ENCODE measurements at places on chromosomes 5 and 9.
A peak's percentile ranks its signal among the peaks of the same experiment; 100 is the strongest.

- peak; percentile 24 for DNase-seq
These were observed 15.4 kb downstream of the CCL28 start for GRCh38 chr5:43396762-43397304.

GRCh38 chr9:21982861-21983560, 11.2 kb downstream of the CDKN2A start:
- no peak for DNase-seq

GRCh38 chr5:19626211-19626610, 361.8 kb downstream of the CDH18 start:
- no peak for DNase-seq

- peak; percentile 19 for DNase-seq
These were observed 3.0 kb upstream of the UBE2R2 start for GRCh38 chr9:33813712-33814641.

DNA sequence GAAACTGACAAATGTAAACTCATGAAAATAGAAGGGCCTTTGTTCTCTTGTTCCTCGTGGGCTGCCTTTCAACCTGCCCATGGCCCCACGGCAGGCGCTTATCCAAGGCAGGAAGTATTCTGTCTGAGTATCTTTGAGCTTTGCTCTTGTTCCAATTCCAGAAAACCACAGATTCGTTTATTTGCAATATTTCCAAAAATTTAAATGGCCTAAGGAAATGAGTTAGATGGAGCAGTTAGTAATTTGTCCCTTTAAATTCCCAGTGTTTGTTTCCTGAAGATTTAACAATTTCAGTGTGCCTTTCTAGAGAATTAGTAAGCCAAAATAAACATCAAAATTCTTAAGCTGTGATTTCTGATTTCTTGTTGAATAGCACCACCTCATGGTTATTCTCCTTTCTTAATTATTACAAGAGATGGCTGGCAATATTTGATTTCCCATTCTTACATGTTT, 299.4 kb upstream of the RASA1 start:
- DNase-seq = peak; percentile 34

GRCh38 chr9:20538956-20539355, 83.3 kb downstream of the MLLT3 start:
- no peak for DNase-seq

GRCh38 chr9:89309166-89309565, 1.8 kb upstream of the CKS2 start:
- no peak for DNase-seq

DNA sequence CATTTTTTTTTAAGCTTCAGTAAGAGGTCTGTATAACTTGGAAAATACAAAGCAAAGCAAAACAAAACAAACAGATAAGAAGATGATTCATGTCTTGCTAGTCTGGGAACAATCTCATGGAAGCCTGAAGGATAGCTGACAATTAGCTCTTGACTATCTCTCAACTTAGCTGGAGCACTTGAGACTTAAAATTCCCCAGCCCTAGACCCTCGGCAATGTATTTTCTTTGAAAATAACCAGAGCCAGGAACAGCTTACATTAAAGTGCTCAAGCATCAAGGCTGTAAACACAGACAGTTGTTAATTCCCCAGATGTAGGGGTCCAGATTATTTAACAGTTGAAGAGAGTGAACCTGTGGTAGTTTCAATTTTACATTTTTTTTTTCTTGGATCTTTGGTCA, 82.9 kb downstream of the TMEM252 start:
- DNase-seq = no peak
